GM23248 (cell line): ENCODE measurements at places on chromosomes 13 and 19. TPM values are rescaled to one million over a fixed set of nuclear protein-coding genes. Genes with fewer than 3 reads are reported as not detected.

CNN2 gene
- 400 and 415 TPM in 2 replicates for polyA plus RNA-seq

ATP4B gene
- not detected in 2 replicates for polyA plus RNA-seq

FPR2 gene
- polyA plus RNA-seq, result not detected in 2 replicates

STOML3 gene
- not detected in 2 replicates for polyA plus RNA-seq

- DNase-seq, result no peak
- H3K27me3 ChIP-seq, result no peaks in the 10 kb centered on the region; the same call in 1 of the 2 replicates
- H3K27ac ChIP-seq, result no peak overlapping the region
- H3K4me1 ChIP-seq, result no peaks in the 10 kb centered on the region
- H3K4me3 ChIP-seq, result no peak overlapping the region
Observed at GRCh38 chr19:30930941-30931706, 418.1 kb downstream of the TSHZ3 start.

- no peaks in the 10 kb centered on the region for H3K27me3 ChIP-seq
- H3K36me3 ChIP-seq, result no peaks in the 10 kb centered on the region
- no peak overlapping the region for H3K4me3 ChIP-seq
- H3K27ac ChIP-seq, result no peak overlapping the region
Observed at GRCh38 chr19:41366089-41366488, 2.1 kb upstream of the B9D2 start.

DNA sequence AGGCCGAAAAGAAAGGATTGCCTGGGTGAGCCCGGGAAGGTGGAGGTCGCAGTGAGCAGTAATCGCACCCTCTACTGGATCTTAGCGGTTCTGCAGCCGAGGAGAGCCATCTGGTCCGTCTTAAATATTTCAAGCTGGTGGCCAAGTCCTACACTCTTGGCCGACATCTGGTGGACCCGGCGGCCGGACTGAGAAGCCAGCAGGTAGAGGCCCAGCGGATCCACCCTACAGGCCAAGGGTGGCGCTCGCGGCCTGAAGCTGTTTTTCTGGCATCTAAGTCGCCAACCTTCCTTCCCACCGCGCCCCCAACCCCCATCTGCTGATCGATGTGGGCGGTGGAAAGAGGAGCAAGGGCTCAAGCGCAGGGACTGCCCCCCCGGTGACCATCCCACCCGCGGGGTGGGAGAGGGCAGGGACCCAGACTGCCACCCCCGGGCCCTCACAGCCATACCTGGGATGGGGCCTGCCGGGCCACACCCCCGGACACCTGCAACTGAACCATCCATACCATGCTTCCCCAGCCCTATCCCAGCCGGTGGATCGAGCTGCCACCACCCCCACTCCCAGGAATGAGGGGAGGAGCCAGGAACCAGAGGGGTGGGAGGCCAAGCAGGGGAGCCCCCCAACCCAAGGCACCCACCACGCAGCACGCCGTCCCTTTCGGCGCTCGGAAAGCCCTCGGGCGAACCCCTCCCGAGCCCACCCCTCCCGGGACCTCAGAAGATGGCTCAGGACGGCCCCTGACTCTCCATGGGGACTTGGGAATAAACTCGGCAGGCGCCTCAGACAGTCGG lies 46.3 kb upstream of the ZNF730 start:
- H3K4me3 ChIP-seq, result no peak overlapping the region

- no peak overlapping the region for H3K27ac ChIP-seq
- H3K27me3 ChIP-seq, result no peaks in the 10 kb centered on the region
- DNase-seq, result no peak
- no peaks in the 10 kb centered on the region for H3K4me1 ChIP-seq
- no peak overlapping the region for H3K4me3 ChIP-seq
- H3K36me3 ChIP-seq, result no peaks in the 10 kb centered on the region
Observed at GRCh38 chr13:108302279-108302678, 32.8 kb downstream of the TNFSF13B start.

GRCh38 chr19:36153126-36153525 lies 879 bp upstream of the COX7A1 start:
- H3K27me3 ChIP-seq, result no peaks in the 10 kb centered on the region
- peak overlapping the region; percentile 53 for H3K27ac ChIP-seq
- peak overlapping the region; percentile 71 for H3K4me3 ChIP-seq
- no peaks in the 10 kb centered on the region for H3K36me3 ChIP-seq
- DNase-seq, result no peak
- H3K4me1 ChIP-seq, result no peaks in the 10 kb centered on the region

DNA sequence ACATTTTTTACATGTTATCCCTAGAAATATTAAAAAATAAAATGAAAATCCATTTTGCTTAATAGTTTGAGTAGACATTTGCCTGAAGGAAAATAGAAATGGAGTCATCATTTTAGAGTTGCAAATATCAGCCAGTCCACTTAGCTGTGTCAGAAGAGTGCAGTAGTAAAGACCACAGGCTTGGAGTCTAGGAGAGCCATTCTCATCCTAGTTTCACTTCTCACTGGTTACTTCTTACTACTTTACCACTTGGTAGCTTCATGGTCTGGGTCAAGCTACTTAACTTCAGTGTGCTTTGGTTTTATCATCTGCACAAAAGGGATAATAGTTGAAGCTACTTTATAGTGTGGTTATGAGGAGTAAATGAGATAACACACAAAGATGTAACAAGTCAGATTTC lies 286.5 kb upstream of the NBEA start:
- H3K27me3 ChIP-seq, result no peaks in the 10 kb centered on the region
- no peak overlapping the region for H3K4me3 ChIP-seq
- no peak overlapping the region for H3K27ac ChIP-seq

DNA sequence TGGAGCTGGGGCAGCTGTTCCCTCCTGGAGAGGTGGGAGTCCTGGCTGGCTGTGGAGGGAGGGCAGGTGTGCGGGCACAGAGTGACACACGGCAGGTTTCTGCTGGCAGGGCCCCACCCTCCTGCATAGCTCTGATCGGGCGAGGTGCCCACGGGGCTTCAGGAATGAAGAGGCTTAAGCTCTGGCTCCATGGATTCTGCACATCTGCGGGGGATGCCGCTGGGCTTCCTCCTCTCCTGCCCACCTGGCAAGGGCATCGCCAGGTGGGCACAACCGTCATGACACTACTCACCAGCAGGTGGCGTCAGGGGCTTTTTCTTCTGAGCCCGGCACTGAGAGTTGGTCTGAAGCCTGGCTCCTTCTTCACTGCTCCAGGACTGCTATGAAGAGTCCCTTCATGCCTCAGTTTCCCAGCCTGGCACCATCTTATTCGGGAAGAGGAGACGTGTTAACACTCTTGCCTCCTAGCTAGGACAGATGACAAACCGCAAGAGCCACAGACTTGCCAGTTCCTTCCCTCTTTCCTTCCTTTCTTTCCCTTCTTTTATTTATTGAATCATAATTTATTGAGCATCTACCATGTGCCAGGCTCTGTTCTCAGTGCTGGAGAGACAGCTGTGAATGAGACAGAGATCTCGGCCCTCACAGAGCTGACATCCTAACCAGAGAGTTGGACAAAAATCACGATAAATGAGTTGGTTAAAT lies 15.2 kb upstream of the PAK4 start:
- H3K4me1 ChIP-seq, result no peaks in the 10 kb centered on the region
- DNase-seq, result peak; percentile 62
- no peaks in the 10 kb centered on the region for H3K27me3 ChIP-seq
- H3K27ac ChIP-seq, result no peak overlapping the region
- no peak overlapping the region for H3K4me3 ChIP-seq

DNA sequence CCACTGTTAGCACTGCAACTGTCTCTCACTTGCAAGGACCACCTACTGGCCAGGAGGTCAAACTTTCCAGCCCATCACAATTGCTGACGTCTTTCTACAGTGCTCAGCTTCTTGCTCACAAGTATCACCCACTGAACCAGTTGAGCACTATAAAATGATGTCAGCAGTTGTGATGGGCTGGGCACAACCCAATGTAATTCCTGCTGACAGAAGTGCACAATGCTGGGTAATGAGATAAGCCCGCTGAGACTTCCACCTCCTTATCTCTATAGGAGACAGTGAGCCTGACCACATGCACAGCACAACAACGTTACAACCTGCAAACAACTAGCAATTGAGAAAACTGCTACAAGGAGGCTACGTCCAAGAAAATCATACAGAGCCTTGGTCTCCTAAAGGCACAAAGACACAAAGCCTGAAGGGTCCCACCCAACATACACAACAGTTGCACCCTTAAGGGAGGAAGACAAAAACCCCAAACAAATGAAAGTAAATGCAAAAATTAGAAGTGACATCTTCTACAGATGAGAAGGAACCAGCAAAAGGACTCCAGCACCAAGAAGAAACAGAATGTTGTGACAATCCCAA lies 273.2 kb downstream of the LIG4 start:
- H3K27ac ChIP-seq, result no peak overlapping the region
- no peak for DNase-seq
- no peaks in the 10 kb centered on the region for H3K36me3 ChIP-seq
- H3K4me3 ChIP-seq, result no peak overlapping the region

DNA sequence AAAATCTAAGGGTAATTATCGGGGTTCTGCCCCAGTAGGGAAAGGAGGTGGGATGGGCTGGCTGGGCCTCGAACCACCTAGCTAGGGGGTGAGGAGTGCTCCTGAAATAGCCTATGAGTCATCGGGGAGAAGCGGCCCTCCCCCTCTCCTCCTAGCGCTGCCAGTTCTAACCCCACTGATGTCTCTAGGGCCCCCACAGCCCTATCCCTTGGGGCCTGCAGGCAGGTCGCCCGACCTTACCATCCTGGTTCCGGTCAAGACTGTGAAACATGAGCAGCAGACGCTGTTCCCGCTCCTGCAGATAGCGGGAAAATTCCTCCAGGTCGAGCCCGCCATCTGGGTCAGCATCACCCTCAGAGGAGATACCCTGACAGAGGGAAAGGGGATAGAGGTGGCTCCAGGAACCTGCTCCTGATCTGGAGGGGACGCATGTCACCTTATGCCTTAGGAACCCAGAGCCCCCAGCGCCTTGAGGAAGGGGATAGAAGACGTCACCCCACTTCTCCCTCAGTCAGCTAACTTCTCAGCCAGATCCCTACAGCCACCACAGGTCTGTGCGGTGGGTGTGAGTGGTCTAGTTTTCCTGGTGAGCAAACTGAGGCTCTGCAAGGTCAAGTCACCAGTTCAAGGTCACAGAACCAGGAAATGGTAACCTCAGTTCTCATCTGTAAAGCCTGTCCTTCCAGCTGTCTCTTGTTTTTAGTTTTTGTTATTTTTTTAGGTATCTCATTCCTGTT lies 1.5 kb downstream of the SLC25A23 start:
- no peak overlapping the region for H3K4me3 ChIP-seq
- H3K36me3 ChIP-seq, result no peaks in the 10 kb centered on the region
- H3K4me1 ChIP-seq, result 0 out of 2 replicates have a peak, but pooled peaks cover 3% of the 10 kb centered on the region
- peaks cover 3% of the 10 kb centered on the region; the same call in 1 of the 2 replicates for H3K27me3 ChIP-seq

DNA sequence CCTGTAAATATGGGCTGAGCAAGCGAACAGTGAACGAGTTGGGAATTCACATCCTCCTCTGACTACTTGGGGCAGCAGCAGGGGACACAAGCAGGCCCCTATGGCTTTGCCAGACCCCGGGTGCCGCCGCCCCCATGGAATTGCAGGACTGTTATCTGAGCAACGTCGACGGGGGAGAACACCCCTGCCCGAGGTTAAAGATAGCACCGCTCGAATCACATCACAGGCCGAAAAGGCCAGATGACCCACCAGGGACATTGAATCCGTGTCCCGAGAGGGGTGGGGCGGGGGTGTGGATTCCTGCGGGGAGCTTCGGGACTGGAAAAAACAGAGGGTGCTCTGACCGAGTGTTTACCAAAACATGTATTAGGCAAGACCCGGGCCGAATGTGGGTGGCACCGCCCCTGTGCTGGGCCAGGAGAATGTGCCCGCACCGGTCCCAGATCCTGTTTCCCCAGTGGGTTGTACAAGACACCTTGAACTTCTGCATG lies 9.1 kb downstream of the FEM1A start:
- no peaks in the 10 kb centered on the region for H3K27me3 ChIP-seq
- H3K27ac ChIP-seq, result no peak overlapping the region
- no peaks in the 10 kb centered on the region for H3K4me1 ChIP-seq
- no peaks in the 10 kb centered on the region; the same call in 1 of the 2 replicates for H3K36me3 ChIP-seq

DNA sequence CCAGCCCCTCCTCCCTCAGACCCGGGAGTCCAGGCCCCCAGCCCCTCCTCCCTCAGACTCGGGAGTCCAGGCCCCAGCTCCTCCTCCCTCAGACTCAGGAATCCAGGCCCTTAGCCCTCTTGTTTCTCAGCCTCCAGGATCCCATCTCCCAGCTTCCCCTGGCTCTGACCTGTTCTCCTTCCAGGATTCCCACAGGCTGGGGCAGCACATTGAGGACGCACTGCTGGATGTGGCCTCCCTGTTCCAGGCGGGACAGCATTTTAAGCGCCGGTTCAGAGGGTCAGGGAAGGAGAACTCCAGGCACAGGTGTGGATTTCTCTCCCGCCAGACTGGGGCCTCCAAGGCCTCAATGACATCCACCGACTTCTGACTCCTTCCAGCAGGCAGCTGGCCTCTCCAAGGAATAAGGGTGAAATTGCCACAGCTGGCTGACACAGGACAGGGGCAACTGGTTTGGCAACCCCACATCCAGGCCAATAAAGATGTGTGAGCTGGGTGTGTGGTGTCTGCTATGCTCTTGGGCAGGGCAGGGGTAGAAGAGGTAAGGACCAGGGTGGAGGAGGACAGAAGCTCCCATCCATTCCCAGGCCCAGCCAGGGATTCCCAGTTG lies 22.4 kb downstream of the CPT1C start:
- no peak overlapping the region for H3K4me3 ChIP-seq
- no peaks in the 10 kb centered on the region for H3K4me1 ChIP-seq
- no peak for DNase-seq
- H3K27ac ChIP-seq, result no peak overlapping the region
- H3K36me3 ChIP-seq, result no peaks in the 10 kb centered on the region

DNA sequence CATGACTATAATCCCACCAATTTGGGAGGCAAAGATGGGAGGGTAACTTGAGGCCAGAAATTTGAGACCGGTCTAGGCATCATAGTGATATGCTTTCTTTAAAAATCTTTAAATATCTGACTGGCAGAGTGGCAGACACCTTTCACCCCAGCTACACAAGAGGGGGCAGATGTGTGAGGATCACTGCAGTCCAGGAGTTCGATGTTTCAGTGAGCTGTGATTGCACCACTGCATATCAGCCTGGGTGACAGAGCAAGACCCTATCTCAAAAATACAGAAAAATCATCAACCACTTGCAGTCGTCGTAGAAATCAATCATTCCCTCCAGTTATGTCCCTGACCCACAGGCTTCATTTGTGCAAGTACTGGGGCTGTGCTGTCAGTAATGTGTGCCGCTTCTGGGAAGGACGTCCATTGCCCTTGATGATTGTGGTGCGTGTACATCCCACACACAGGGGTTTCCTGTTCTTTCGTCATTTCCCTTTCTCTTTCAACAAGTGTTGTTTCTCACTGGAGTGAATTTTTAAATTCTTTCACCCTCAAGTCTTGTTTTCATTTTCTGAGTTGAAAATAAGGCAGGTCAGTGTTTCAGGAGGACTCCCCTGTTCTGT lies 1.4 kb downstream of the LGALS14 start:
- H3K36me3 ChIP-seq, result no peaks in the 10 kb centered on the region
- H3K4me1 ChIP-seq, result no peaks in the 10 kb centered on the region
- no peak overlapping the region for H3K4me3 ChIP-seq
- peaks cover 4% of the 10 kb centered on the region; the same call in 1 of the 2 replicates for H3K27me3 ChIP-seq

- H3K4me3 ChIP-seq, result peak overlapping the region; percentile 64
- H3K36me3 ChIP-seq, result no peaks in the 10 kb centered on the region
- H3K4me1 ChIP-seq, result no peaks in the 10 kb centered on the region
- peak; percentile 48 for DNase-seq
- no peak overlapping the region for H3K27ac ChIP-seq
Observed at GRCh38 chr19:35986664-35987570, 8.1 kb upstream of the SDHAF1 start.
